ENCODE measurements at places on chromosomes 7 and 10. TPM values are rescaled to one million over a fixed set of nuclear protein-coding genes. Genes with fewer than 3 reads are reported as not detected.

GRCh38 chr10:77433546-77433945, 204.1 kb downstream of the KCNMA1 start:
- no peak for DNase-seq

GRCh38 chr7:79420464-79420863, 33.0 kb downstream of the MAGI2 start:
- no peak for DNase-seq

The TLX1 gene
- not detected for total RNA-seq

The FKBP9 gene
- not detected for total RNA-seq

The AP4M1 gene
- total RNA-seq, result 2.8 TPM

DNA sequence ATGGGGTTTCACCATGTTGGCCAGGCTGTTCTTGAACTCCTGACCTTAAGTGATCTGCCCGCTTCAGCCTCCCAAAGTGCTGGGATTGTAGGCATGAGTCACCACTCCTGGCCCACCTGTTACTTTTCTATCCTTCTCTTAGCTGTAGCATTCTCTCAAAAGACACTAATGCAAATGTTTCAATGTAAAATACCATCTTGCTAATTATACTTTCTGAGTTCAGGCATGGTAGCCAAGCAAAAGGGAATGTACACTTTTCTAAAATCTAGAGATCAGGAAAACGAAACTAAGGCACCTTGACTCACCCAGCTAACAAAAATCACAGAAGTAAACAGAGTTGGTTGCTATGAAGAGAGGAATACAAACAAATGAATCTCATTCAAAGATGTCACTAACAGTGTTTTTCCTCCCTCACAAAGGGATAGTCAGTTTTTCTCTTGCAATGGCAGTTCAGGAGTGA, 401.0 kb upstream of the NRP1 start:
- DNase-seq, result no peak

DNA sequence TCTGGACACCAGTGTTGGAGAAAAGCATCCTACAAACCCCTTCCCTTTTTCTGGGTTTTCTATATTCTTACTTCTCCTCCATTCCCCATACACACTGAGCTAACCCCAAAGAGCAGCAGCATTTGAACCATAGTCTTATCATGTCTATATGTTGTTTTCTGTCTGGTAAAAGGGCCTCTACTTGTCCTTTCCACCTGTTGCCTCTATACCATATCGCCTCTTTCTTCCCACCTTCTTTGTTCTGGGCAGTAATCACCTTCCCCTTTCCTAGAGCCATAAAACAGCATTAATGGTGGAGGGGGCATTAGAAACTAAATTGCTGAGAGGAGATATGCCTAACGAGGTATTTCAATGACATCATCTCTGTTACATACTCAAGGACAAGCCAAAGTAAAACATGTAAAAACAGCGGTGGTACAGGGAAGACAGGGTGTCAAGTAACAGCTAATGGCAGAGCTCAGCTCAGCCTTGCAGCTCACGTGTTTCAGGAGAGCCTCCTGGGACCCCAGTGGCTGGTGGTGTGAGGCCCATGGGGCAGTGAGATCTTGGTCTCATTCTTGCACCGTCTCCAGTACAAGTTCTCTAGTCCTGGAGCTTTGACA, 20.6 kb downstream of the NPY start:
- no peak for DNase-seq

DNA sequence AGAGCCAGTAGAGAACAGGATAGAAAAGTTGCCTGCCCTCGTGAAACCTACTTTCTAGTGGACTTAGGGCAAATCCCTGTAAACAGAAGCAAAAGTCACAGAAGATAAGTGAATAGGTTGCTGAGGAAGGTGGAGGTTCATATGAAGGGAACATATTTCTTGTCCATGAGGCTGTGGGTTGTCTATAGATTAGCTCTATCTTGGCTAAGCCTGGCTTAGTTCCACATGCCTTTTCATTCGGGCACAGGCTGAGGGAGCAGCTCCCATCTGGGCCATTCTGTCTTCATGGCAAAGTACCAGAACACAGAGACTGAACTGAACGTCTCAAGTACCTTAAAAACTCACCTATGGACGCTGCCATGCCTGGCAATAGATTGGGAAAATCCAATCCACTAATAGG, 45.3 kb downstream of the BZW2 start:
- DNase-seq, result no peak

DNA sequence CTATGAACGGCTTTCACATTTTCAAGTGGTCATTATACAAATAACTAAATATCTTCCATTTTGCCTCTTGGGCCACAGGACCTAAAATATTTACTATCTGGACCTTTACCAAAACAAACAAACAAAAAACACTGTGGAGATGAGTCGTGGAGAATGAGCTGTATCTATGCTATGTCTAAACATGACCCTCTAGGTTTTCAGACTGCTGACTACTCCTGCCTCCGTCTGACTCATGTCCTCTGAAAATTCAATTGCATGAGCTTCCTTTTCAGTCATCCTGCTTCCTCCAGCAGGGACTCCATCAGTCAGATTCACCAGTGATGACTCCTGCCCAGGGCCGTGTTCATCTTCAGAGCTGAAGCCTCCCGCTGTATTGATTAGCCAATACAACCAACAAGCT, 96.8 kb downstream of the COL28A1 start:
- DNase-seq, result no peak

DNA sequence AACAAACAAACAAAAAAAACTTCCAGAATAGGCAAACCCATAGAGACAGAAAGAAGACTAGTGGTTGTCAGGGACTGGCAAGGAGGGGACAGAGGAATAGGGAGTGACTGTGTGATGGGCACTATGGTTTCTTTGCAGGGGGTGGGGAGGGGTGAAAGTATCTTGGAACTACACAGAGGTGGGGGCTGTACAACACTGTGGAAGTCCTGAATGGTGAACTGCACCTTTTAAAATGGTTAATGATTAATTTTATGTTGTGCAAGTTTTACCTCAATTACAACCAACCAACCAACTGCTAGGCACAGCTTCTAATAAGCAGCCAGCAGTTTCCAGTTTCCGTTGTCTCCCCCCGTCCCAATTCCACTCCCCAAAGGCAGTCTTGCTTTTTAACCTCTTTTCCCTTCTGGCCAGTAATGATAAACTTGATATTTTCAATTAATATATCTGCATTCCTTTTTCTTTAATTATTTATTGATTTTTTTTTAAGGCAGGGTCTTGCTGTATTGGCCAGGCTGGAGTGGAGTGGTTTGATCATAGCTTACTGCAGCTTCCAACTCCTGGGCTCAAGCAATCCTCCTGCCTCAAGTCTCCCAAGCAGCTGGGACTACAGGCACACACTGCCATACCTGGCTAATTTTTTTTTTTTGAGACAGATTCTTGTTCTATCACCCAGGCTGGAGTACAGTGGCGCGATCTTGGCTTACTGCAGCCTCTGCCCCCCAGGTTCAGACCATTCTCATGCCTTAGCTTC, 46.8 kb downstream of the HIP1 start:
- DNase-seq, result no peak

DNA sequence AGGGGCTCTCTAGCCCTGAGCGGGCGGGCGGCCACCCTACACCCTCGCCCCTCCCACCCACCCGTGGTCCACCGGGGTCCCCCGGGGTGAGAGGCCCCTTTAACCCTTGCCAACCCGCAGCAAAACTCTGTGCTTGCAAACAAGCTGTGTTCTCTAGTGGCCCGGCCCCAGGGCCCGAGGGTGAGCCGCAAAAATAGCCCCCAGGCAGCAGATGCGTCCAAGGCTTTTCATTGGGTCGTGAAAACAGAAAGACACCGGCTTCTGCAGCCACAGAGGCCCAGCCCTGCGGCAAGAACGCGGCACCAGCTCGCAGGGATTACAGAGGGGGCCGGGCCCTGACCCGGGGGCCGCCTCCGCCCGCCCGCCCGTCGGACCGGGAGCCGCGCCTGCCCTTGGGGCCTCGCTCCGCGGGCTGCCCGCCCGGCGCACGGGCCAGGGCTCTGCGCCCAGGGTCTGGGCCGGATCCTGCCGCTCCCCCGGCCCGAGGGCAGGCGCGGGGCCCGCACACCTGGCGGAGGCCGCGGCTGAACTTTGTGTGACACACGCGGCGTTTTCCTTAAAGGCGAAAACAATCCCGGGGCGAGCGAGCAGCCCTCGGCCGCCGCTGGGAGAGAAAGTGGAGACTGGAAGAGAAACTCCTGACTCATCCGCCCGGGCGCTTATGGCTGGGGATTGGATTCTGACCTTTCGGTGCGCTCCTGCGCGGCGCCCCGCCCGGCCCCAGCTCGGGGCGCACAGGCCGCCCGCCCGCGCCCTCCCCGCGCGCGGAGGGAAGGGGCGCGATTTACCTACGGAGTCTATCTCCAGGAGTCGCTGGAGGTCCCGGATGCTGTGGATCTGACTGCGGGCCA, 2.8 kb downstream of the PDGFA start:
- DNase-seq, result no peak

DNA sequence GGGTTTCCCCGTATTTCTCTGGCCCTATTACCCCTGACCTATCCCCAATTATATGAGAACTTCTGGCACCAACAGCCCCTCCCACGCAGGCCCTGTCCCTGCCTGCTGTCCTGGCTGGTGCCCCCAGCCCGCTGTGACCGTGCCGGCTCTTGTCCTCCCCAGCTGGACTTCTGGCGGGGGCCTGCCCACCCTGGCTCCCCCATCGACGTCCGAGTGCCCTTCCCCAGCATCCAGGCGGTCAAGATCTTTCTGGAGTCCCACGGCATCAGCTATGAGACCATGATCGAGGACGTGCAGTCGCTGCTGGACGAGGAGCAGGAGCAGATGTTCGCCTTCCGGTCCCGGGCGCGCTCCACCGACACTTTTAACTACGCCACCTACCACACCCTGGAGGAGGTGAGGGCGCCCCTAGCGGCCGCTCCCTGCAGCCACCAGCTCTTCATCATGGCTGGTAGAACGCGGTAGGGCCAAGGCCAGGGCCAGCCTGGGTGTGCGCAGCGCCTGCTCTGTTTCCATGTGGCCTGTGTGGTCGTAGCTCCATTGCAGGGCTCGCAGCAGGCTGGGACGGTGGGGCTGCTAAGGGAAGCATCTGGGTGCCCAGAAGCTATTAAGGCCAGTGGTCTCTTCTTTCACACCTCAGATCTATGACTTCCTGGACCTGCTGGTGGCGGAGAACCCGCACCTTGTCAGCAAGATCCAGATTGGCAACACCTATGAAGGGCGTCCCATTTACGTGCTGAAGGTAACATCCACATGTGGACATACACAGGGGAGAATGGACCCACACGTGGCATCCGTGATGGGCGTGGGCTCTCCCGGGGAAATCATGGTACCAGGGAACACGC, 1.4 kb downstream of the CPA1 start:
- no peak for DNase-seq

DNA sequence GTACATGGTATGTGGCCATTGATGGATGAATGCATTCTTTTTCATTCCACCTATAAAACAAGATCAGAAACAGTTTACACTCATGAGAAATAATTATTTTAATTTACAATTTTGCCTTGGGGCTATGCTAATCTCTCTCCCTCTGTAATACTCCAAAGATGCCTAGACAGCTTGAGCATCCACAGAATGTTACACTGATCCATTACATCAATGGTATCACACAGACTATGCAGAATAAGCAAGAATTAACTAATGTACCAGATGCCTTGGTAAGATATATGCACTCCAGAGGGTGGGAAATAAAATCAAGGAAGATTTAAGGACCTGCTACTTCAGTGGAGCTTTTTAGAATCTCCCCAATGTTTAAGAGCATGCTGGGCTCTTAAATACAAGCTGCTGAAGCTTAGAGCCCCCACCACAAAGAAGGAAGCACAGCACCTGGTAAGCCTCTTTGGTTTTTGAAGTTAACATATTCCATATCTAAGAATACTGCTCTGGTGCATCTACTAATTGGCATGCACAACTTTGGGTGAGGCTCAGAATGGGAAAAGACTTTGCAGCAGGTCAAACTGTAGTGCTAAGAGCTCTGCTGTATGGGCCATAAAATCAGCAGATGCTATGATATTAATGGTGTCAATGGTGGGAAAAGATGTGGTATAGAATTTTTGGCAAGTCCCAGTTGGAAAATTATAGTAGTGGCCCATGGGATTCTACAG, 219.6 kb downstream of the SLC25A13 start:
- no peak for DNase-seq

GRCh38 chr10:101056365-101057151, 5.2 kb upstream of the KAZALD1 start:
- DNase-seq, result no peak

The SLC26A5 gene
- total RNA-seq, result not detected

DNA sequence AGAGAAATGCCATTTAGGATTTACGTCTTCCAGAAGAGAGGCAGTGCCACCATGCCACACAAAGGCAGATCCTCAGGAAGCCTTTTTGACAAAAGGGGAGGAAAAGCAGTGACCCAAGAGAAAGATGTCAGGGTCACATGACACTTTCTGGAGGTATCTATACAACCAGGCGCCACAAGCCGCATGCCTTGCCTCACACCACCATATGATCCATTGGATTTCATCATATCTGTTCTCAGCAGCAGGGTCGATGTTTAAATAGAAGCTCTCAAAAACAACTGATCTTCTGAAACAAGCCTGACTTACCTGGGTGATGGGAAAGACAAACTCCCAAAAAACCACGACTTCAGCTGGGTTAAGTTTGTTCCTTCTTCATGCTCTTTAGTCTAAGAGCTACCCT, 52.5 kb upstream of the UNC5B start:
- DNase-seq, result no peak

GRCh38 chr10:73956476-73957359, 41.2 kb upstream of the VCL start:
- DNase-seq, result no peak

DNA sequence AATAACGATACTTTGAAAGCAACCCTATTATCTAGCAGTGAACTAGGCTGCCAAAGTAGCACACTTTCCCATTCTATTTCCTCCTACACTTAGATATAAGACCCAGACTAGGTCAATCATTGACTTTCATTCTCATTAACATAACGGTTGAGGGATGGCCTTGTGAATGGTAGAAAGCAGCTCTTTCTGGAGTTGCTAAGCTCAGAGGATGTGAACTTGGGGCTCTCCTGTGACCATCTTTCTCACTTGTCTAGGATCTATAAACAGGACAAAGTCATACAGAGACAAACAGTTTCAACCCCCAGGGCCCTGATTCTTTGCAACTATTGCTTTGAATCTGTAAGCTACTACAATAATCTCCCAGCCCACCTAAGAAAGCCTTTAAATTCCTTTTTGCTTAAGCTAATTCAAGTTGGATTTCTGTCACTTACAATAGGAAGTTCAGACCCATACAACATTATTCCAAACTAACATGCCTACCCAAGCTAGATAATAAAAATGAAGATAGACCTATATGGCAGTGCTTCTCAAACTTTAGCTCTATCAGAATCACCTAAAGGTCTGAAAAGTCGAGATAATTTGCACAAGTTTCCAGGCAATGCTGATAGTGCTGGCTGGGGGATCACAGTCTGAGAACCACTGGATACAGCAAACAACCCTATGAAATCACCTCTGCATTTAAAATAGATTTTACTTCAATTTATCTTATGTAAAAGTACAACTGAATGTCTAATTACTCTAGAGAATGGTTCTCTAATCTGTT, 16.7 kb downstream of the P4HA1 start:
- DNase-seq, result no peak
